ENCODE measurements at places on chromosomes 4 and X.

DNA sequence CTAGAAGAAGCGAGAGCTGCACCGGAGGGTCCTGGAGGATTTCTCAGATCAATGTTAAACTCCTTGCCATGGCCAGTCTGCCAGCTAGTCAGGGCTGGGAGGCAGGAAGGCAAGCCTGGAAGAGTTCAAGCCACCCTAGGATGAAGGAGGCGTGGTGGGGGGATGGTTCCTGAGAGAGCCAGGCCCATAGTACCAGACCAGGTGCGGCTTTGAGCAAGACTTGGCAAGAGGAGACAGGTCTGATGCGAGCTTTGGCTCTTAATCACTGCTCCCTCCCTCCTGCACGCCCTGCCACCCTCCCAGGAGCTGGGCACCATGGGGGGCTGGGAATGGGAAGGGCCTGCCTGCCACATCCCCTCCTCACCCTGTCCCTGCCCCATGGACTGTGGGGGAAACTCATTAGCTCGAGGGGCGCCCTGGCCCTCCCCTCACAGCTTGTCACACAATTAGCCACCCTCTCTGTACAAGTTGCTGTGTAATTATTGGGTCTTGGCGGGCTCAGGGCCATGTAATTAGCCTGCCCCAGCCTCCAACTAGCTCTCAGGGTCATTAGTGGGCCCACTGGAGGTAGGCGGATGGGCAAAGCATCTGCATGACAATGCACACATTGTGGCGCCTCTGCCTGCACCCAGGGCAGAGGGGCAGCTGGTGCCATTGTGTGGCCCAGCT lies 50.3 kb downstream of the EFNB1 start:
- no peak for DNase-seq

GRCh38 chr4:26490111-26490959 lies at the start of gene CCKAR:
TSS of gene CCKAR (minus strand) at chr4:26490484. CDS start at chr4:26490267, 217 bp downstream.
- no peak for DNase-seq

GRCh38 chr4:152063621-152064240 lies 302.9 kb upstream of the GATB start:
- no peak for DNase-seq

DNA sequence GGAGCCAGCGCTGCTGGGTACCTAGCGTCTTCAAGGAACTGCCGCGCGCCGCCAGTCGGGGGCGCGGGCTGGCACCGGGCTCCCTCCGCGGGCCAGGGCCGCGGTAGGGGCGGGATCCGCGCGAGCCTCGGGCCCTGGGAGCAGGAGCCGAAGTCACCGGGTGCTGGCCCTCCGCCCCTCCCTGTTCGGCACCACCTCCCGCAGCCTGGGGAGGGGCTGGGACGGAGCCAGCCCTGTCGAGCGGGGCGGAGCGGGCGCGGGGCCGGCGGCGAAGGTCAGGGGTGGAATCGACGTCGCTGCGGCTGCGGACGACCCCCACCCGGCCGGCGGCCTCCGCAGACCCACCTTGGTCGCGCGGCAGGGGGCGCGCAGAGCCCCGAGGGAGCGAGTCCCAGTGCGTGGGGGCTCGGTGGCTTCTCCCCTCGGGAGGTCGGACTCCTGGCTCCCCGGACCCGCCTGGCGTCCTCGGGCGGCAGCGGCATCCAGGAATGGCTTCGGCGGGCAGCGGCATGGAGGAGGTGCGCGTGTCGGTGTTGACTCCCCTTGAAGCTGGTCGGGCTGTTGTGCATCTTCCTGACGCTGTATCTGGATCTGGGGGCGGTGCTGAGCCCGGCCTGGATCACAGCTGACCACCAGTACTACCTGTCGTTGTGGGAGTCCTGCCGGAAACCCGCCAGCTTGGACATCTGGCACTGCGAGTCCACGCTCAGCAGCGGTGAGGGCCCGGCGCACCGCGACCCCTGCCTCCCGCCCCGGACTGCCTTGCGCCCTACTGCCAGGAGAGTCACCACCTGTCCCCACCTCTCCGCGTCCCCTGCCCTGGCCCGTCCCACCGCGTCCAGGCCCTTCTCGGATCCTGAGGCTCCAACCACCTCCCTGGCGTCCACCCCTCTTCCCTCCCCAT lies 50.5 kb upstream of the FAM47C start:
- DNase-seq = no peak

- no peak for DNase-seq
Measured at GRCh38 chr4:176794651-176795050, 1.9 kb upstream of the VEGFC start.

DNA sequence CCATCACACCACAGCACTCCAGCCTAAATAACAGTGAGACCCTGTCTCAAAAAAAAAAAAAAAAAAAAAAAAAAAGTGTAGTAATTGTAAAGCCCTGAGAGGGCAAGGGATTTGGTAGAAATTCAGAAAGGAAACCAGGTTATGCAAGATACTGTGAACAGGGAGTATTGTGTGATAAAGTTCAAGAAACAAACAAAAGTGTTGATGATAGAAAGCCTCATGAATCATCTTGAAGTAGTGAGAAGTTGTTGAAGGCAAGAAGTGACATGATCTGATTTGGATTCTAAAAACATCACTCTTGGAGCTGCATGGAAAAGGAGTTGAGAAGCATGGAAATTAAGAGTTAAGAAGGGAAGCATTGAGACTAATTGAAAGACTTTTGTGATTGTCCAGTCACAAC lies 102.2 kb downstream of the RAP1GDS1 start:
- no peak for DNase-seq

DNA sequence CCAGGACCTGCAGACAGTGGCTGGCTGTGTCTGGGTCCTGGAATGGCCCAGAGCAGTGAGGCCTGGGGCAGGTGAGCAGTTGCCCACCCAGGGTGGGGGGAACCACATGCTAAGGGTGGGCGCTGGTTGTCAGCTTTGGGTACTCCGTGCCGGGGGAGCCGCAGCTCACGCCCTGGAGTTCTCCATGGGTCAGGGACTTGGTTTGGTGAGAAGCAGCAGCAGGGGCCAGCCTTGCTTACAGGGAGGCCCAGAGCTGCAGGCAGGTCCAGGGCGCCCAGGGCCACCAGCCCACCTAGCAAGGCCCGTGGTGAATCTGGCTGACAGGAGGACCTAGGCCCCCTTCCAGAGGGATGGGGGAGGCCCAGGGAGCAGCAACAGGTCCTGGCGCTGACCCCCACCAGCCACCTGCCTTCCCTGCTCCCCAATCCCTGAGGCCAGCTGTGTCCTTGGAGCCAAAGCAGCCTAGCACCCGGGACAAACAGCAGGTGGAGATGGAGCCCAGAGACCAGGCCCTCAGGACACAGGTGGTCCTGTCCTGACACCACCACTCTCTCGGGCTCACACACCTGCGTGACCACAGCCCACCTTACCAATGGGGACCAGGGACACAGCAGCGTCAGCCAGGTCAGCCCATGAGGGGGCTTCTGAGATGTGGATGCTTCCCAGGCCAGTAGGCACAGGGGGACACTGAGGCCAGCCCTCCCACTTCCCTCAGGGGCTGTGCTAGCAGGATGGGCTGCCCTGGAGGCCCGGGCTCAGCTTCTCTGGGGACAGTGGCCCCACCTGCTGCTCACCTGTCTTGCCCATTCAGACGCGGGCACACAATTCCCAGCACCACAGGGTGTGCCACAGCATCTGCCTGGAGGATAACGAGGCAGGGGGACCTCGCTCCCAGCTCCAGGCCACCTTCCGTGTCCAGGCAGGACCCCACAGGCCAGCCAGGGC lies 3.5 kb downstream of the MXD4 start:
- DNase-seq = no peak

DNA sequence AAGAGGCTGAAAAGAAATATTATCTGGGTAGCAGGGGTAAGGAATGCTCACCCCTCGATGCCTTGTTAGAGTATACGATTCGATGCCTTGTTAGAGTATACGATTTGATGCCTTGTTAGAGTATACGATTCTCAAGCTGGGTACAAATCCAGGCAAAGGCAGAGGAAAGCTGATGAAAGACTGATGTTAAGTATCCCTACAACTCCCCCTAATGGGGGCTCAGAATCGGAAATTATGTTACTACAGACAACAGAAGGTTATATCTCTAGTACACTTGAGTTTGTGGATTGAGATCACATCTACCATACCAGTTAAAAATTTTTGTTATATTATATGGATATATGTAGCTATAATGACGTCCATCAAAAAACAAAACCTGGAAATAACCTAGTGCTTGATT lies 4.8 kb downstream of the LRRC66 start:
- DNase-seq = no peak

GRCh38 chr4:16140231-16140878 lies 56.5 kb upstream of the PROM1 start:
- no peak for DNase-seq

GRCh38 chr4:25950461-25951389 lies 36.7 kb downstream of the SMIM20 start:
- DNase-seq = no peak

- DNase-seq = no peak
Measured at GRCh38 chr4:168600796-168601583, 104.1 kb downstream of the PALLD start.

- peak; percentile 83 for DNase-seq
Measured at GRCh38 chr4:112075129-112075753, 70.0 kb upstream of the FAM241A start.

DNA sequence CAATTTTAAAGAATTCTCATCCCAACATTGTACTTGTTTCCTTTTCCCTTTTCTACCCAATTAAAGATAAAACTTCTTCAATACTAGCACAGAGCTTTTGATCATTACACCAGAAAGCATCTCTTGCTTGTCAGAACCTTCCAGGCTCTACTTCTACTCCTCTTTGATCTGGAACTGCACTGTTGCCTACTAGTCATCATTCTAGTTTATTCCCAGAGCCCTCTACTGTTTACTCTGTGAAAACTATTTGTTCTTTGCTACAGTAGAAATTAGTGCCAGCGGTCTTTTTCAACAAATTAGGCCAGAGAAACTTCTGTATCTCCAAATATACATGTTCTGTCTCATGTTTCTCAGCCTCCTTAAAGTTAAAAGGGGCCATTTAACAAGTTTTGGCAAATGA lies 46.8 kb upstream of the TMPRSS11F start:
- DNase-seq = no peak

DNA sequence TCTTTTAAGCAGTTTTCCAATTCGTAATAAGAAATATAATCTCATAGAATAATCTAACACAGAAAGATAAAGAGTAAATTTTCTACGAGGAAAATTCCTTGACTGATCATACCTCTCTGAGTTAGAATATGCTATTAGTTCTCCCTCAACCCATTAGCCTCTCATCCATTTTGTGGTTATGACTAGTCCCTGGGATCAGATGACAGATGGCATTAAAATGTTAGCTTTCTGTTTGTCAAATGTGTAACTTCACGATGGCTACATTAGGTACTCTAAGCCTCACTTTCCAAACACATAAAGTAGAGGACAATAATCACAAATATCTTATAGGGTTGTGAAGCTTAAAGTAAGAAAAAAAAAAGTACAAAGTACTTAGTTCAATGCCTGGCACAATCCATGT lies 112.2 kb downstream of the ZAR1 start:
- peak; percentile 56 for DNase-seq

GRCh38 chr4:15198070-15198727 lies 195.9 kb downstream of the CPEB2 start:
- peak; percentile 55 for DNase-seq

GRCh38 chr4:35347276-35347675 lies 897.0 kb downstream of the ARAP2 start:
- DNase-seq = no peak

- DNase-seq = peak; percentile 11
Measured at GRCh38 chr4:73068491-73069337, 802 bp downstream of the COX18 start.

GRCh38 chr4:40369437-40370274 lies 34.5 kb downstream of the CHRNA9 start:
- no peak for DNase-seq

DNA sequence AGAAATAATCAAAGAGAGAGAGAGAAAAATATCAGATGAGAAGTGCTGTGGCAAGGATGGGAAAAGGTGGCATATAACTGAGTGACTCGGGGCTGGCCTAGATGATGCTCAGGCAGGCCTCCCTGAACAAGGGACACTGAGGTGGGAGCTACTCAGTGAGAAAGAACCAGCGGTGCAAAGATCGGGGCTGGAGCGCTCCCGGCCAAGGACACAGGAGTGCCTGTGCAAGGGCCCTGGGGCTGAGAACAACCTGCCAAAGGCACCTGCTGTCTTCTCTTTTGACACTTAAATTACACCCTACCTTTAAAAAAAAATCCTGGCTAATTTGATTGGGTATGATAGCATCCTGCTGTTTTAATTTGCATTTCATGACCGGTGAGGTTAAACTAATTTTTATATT lies 77.7 kb upstream of the C4orf50 start:
- DNase-seq = no peak

GRCh38 chrX:123807835-123808416 lies 51.9 kb upstream of the XIAP start:
- no peak for DNase-seq

- no peak for DNase-seq
Measured at GRCh38 chr4:9735515-9735914, 45.9 kb upstream of the DRD5 start.

- DNase-seq = no peak
Measured at GRCh38 chrX:78377186-78377585, 49.8 kb upstream of the CYSLTR1 start.

DNA sequence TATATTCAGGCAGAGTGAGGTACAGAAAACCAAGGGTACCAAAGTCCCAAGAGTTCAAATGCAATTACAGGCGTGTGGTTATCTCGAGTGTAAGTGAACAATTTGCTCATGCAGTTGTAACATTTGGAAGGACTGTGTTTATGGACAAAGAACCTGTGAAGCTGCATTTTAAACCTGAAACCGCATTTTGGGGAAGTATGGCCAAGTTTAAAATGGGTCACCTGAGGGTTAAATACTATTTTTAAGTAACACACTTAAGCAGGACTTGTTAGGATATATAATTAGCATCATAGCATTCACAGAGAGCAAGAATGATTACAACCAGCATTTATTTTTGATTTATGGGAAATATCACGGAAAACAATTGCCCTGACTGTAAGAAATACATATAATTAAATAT lies 79.1 kb upstream of the LCORL start:
- DNase-seq = no peak

GRCh38 chr4:140844061-140844460 lies 87.9 kb upstream of the TBC1D9 start:
- no peak for DNase-seq

GRCh38 chr4:41692717-41693345 lies 55.7 kb downstream of the PHOX2B start:
- peak; percentile 54 for DNase-seq

DNA sequence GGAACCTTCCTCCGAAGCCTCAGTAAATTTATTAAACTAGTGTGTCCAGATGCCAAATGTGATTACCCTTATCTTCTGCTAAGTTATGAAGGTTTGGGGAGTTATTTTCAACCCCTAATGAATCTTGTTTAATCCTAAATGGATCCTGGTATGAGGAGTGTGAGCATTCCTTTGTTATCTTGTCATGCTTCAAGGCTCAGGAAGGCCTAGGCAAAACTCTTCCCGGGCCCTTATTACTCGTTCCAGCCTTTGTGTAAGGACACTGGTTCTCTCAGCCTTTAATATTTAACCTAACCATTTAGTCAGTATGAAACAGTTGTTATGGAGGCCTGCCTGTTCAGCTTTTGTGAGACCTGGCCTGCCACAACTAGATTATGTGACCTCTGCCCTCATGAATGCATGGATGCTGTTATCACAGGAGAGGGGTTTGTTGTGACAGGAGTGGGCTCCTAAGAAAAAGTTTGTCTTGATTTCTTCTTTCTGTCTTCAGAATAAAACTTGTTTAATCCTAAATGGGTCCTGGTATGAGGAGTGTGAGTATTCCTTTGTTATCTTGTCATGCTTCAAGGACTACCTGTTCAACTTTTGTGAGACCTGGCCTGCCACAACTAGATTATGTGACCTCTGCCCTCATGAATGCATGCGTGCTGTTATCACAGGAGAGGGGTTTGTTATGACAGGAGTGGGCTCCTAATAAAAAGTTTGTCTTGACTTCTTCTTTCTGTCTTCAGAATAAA lies 181.7 kb downstream of the SLC39A8 start:
- DNase-seq = no peak

GRCh38 chr4:95190751-95191436 lies 357.9 kb downstream of the UNC5C start:
- DNase-seq = no peak
